ENCODE measurements at places on chromosomes 5 and 9.

DNA sequence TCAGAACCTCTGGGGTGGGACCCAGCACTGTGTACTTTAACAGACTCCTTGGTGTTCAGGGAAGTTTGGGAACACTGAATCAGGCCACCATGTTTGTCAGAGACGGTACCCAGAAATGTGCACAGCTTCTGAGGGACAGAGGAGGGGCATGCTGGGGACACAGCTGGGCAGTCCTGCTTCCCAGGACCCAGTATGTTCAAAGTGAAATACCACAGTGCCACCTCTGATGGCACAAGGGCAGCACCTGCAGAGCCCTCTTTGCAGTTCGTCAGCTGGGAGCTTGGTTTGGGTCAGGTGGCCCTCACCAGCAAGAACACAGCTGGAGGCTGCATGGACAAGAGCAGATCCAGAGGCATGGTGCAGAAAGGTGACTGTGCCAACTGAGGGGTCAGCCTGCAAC, 51.2 kb downstream of the NDST1 start:
- DNase-seq, result no peak

- no peak for DNase-seq
Measured at GRCh38 chr5:172898218-172898842, 60.9 kb upstream of the RPL26L1 start.

GRCh38 chr9:26159575-26160392, 481.5 kb upstream of the TUSC1 start:
- no peak for DNase-seq

DNA sequence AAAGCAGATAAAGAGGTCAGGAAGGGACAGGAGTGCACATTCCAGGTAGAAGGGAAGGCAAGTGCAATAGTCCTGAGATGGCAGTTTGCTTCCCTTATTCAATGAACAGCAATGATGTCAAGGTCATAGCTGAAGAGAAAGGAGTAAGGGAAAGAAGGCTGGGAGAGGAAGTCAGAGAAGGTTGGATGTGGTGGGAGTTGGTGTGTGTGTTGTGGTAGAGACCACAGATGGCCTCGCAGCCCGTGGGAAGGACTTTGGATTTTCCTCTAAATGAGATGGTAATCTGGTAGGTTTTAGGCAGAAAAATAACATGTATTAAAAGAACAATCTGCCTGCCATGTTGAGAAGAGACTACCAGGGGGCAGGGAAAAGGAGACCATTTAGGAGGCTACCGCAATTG, 25.1 kb upstream of the LPAR1 start:
- DNase-seq, result no peak

DNA sequence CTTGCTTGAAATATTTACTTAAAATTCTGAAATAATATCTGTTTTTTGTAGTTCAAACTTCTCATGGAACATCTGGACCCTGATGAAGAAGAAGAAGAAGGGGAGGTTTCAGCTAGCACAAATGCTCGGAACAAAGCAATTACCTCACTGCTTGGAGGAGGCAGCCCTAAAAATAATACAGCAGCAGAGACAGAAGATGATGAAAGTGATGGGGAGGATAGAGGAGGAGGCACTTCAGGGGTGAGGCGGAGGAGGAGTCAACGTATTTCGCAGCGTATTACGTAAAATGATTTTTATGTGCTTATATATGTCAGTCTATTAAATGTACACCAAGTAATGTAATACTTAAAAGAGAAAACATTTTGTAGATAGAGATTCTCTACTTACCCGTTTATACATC, 185.4 kb downstream of the CPLANE1 start:
- no peak for DNase-seq

All from head of caudate nucleus (tissue), 42 donors.